ENCODE measurements at places on chromosomes 11 and 22. TPM values are rescaled to one million over a fixed set of nuclear protein-coding genes. Genes with fewer than 3 reads are reported as not detected.

Gene KIAA0930
- 19.6 TPM for polyA plus RNA-seq

Gene TRIM48
- polyA plus RNA-seq, result not detected

Gene DENND6B
- polyA plus RNA-seq, result 9.3 TPM

Gene POTEH
- not detected for polyA plus RNA-seq

Gene SEZ6L
- polyA plus RNA-seq, result 0.58 TPM

Gene OR51B4
- polyA plus RNA-seq, result 0.18 TPM

Gene TBX10
- polyA plus RNA-seq, result not detected

Gene TRIM5
- polyA plus RNA-seq, result 63.1 TPM

Gene CALCB
- polyA plus RNA-seq, result 0.08 TPM

Gene MN1
- polyA plus RNA-seq, result 2.9 TPM

Gene CTSD
- polyA plus RNA-seq, result 107 TPM

Gene SLC22A25
- 0.10 TPM for polyA plus RNA-seq

Gene CEP126
- polyA plus RNA-seq, result 8.2 TPM

Gene PAK1
- polyA plus RNA-seq, result 60.6 TPM

Gene PLEKHB1
- polyA plus RNA-seq, result 31.4 TPM

Gene UBQLN3
- not detected for polyA plus RNA-seq

Gene SCGB1C1
- not detected for polyA plus RNA-seq

Gene OTOG
- 0.06 TPM for polyA plus RNA-seq

Gene C11orf21
- 1.7 TPM for polyA plus RNA-seq

Gene OR51T1
- not detected for polyA plus RNA-seq

Gene H19
- polyA plus RNA-seq, result 610 TPM

Gene GRAP2
- polyA plus RNA-seq, result 1.9 TPM

Gene CARD16
- polyA plus RNA-seq, result 31.2 TPM

Gene CNTF
- polyA plus RNA-seq, result 1.1 TPM

Gene PHF5A
- polyA plus RNA-seq, result 54.6 TPM

Gene TBCEL
- polyA plus RNA-seq, result 37.4 TPM

Gene C1QTNF5
- polyA plus RNA-seq, result 70.5 TPM

Gene PRG3
- 0.77 TPM for polyA plus RNA-seq

Gene UBQLNL
- polyA plus RNA-seq, result 1.7 TPM

All from right lung (tissue), 10 donors.